ENCODE measurements at places on chromosomes 3 and 15.

DNA sequence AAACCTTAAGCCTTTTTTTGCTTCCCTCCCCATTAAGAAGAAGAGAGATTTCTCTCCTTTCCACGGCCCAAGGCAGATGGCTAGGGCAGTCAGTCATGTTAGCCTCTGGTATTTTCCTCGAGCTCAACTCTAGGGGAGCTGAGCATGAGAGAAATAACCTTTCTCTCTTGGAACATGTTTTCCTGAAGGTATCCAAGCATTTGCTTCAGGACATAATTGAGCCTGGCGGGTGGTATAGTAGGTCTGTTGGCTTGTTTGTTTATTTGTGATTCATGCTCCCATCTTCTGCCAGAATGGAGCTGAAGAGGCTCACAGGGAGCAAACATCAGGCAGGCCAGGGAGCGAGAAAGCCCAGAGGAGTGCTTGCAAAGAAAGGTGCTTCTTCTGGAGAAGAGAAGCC is 102.5 kb downstream of the MESD start:
- no peak for DNase-seq

- peak; percentile 44 for DNase-seq
Observed at GRCh38 chr3:151316267-151316991, at the start of gene GPR87. TSS of gene GPR87 (minus strand) at chr3:151316820. CDS start at chr3:151300100, 16,720 bp downstream.

DNA sequence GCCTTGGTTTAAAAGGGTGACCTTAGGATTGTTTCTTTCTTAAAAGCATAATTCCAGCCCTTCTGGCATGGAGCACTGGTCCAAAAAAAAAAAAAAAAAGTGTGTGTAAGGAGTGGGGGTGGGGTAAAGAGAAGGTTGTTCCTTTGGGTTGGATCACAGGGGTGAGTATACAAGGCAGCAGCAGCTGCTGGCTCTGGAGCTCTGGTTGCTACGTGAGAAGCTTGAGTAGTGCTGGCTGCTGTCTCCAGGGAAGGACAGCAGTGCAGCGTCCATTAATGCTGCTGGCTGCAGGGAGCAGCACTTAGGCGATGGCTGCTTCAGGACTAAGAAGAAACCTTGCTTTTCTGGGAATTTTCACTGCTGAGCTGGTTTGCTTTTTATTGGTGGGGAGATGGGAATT is 2.3 kb downstream of the SETD5 start:
- DNase-seq = peak; percentile 21

DNA sequence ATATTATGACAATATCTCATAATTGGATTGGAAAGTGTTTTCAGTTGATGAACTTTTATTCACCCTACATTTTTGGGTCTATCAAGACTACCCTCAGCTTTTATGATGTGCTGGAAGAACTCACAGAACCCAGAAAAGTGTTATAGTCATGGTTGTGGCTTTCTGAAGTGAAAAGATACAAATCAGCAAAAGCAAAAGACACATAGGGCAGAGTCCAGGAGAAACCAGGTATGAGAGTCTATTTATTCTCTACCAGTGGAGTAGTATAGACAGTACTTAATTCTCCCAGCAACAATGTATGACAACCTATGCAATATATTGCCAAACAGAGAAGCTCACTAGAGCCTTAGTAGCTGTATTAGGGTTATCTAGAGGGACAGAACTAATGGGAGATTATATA is 280.4 kb upstream of the TTC14 start:
- DNase-seq = no peak

GRCh38 chr3:194424373-194424772 is 25.3 kb upstream of the GP5 start:
- DNase-seq = no peak

DNA sequence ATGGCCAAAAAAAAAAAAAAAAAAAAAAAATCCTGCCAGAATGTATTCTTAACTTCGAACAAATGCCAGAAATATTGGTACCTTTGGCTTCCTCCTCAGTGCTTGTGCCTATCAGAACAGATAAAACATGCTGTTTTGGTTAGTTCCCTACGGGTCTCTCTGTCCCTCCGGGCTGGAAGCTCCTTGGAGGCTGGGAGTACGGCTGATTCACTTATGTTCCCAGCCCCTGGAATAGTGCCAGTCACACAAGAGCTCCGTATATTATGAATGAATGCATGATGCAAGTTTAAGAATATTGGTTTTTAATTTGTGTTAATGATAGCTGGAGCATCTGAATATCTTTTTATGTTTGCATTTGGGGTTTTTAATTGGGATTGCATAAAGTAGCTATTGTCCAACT is 44.0 kb downstream of the NR2F2 start:
- no peak for DNase-seq

- DNase-seq = no peak
Observed at GRCh38 chr3:3189102-3189727, 9.7 kb upstream of the CRBN start.

Data from stimulated activated CD8-positive, alpha-beta memory T cell treated with anti-CD3 and anti-CD28 coated beads, Interleukin-4, amount 100 ng/mL, for 48 hours (primary cell).